Neural crest cell (in vitro differentiated cells): ENCODE measurements at places on chromosomes 2 and 18.

DNA sequence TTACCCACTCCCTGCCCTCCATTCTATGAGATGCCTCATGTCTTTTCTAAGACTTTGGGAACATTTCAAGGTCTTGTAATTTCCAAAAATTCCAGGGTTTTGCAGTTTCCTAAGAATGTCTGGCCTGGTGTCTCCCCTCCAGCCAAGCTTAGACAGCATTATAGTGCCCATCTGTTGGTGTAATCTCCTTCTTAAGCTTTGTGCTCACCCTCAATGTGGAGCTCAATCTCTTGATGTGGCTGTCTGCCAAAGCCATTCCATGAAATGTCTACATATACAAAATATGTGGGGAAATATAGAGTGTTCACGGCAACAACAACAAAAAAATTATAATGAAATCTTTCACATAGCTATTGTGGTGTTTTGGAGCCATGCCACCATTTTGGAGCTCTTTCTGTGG, 558.4 kb downstream of the PIK3C3 start:
- DNase-seq = no peak

DNA sequence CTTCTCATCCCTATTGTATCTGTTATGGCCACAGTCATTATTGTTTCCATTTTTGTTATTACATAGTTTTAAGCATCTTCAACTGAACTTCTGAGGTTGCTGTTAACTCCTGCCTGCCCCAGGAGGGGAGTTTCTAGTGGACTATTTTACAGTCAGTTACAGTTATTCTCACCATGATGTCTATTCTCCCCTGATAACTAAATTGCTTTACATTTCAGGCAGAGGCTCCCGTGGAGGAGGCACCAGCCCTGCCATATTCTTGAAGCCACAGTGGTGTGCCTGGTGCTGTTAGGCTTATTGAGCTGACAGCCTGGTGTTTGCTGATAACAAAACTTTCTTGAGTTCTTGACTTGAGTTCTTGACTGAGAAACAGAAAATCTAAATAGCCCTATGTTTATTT, 256.4 kb downstream of the TFCP2L1 start:
- no peak for DNase-seq

DNA sequence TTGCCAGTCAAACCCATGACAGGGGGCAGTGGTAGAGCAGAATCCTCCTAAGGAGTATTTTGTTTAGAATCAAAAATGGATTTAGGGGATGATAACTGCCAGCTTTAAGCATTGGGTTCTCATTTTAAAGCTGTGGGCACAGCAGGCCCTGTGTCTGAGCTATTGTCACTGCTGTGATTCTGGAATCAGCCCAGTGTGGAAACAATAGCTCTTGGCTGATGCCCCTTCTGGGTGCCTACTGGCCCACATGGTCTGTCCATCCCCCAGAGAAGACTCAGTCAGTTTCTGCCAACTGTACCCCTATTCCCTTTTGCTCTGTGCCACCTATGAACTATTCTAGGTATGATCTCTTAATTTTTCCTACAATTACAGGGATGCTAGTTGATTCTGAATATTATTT, 91.7 kb upstream of the LRRTM1 start:
- no peak for DNase-seq

GRCh38 chr2:118237451-118237850, 149.2 kb downstream of the INSIG2 start:
- no peak for DNase-seq

DNA sequence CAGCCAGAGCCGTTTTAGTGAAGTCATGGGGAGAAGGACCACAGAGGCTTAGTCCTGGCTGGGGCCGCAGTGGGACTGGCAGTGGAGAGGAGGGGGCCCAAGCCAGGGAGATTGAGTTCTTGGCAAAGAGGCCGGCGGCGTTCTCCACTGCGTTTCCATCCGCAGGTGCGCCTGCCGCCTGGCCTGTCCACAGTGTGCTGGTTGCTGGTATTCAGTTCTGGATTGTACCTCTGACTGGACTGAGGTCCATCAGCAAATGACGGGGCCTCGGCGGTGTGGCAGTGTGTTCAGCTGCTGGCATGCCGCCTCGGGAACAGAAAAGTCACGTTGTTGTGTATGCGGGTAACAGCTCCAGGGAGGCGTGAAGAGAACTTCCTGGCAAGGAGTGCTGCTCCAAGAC, 36.8 kb downstream of the LRRFIP1 start:
- no peak for DNase-seq
